Heart left ventricle (tissue), 16 donors: ENCODE measurements at places on chromosomes 6 and 20. TPM values are rescaled to one million over a fixed set of nuclear protein-coding genes. Genes with fewer than 3 reads are reported as not detected.

Gene EGFL8
- 8.1 TPM for total RNA-seq

GRCh38 chr20:4613718-4614620, 107.7 kb upstream of the PRND start:
- peak; percentile 48 for DNase-seq

- no peak for DNase-seq
Observed at GRCh38 chr6:121959501-121959900, 440.0 kb upstream of the HSF2 start.

- DNase-seq: no peak
Observed at GRCh38 chr20:52675375-52675774, 296.8 kb upstream of the TSHZ2 start.

Gene MUC22
- 0.21 TPM for total RNA-seq

GRCh38 chr6:145051661-145052060, 683.7 kb downstream of the EPM2A start:
- DNase-seq: no peak

Gene PDE10A
- total RNA-seq: 22.4 TPM

GRCh38 chr20:18436847-18437246, 30.0 kb downstream of the DZANK1 start:
- no peak for DNase-seq

- DNase-seq: no peak
Observed at GRCh38 chr6:7578931-7579330, 11.1 kb upstream of the SNRNP48 start.

Gene DOP1A
- total RNA-seq: 25.6 TPM

DNA sequence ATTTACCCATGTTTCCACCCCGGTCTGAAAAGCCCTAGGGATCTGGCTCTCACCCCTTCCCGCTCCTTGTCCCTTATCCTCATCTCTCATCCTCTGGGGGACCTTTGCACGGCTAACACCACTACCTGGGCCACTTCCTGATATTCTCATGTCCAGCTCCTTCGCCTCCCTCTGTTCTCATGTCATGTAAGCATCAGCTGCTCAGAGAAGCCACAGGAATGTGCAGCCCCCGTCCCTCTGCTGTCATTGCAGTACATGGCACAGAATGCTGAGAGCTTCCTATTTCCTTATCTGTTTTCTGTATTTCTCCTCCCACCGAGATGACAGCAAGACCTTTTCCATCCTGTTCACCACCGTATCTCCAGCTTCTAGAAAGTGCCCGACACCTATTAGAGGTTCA, 102.4 kb downstream of the MTHFD1L start:
- no peak for DNase-seq

DNA sequence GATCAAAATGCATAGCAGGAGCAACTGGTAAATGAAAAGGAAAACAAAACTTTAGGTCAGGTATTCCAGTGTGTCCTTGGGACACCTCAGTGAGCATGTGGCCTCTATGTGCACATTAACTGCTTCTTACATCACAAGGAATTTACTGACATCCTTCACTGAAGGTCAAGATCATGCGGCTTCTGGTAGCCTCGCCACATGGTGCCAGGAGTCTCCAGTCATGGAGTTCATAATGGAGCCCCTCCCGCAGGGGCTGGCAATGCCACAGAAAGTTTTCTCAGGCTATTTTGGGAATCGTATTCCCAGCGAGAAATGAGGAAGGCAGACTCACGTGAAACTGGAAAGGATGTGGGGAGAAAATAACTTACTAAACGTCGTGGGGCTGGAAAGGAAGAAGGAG, 19.7 kb upstream of the SLC22A3 start:
- DNase-seq: no peak

Gene ASIP
- 12.4 TPM for total RNA-seq

- DNase-seq: peak; percentile 47
Observed at GRCh38 chr20:58714923-58715351, 22.3 kb downstream of the NPEPL1 start.

DNA sequence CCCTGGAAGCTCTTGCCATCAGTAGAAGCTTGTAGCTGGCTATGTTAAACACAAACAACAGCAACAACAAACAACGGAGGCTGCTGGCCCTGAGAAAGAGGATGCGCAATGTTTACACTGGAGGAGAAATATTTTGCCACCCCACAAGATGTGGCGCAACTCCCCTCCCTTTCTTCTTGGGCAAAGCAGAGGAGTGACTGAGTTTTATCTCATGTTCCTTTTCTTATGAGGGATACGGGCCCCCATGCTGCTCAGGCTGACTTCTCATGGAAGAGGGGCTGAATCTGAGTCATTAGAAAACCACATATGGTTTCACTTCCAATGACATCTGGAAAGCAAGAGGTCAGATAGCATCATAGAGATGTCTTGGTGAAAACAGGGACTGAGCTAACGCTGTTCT, 75.9 kb upstream of the HDDC2 start:
- no peak for DNase-seq

GRCh38 chr6:157822245-157823000, 623 bp upstream of the SNX9 start:
- peak; percentile 69 for DNase-seq

GRCh38 chr20:5327356-5327755, 10.6 kb upstream of the PROKR2 start:
- DNase-seq: no peak

Gene UST
- 2.2 TPM for total RNA-seq

DNA sequence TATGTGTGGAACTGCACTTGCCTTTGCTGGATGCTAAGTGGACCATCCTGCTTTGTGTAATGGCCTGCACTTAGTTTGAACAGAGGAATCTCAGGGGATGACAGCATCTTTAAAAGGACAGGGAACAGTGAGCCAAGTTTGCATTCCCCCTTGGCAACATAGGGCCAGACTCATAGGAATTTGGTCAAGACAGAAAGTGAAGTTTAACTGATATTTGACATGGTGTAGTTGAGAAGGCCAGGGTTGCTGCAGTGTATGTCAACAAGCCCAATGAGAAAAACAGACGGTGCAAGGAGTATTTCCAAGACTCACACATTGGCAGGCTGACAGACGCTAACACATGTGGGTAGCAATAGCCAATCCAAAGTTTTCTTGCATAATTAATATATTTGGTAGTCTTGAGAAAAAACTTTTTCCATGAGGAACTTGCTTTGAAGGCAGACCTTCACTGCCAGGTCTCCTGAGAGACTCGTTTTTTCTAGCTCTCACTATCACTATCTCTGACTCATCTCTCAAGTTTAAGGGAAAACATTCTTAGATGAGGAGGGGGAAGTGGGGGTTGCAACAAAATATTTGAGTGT, 213.8 kb downstream of the IBTK start:
- DNase-seq: peak; percentile 81

- peak; percentile 21 for DNase-seq
Observed at GRCh38 chr20:24676353-24676977, 207.0 kb downstream of the SYNDIG1 start.

- DNase-seq: no peak
Observed at GRCh38 chr6:98931696-98932095, 16.1 kb downstream of the FBXL4 start.

Gene SSTR4
- total RNA-seq: not detected

Gene LGSN
- not detected for total RNA-seq

DNA sequence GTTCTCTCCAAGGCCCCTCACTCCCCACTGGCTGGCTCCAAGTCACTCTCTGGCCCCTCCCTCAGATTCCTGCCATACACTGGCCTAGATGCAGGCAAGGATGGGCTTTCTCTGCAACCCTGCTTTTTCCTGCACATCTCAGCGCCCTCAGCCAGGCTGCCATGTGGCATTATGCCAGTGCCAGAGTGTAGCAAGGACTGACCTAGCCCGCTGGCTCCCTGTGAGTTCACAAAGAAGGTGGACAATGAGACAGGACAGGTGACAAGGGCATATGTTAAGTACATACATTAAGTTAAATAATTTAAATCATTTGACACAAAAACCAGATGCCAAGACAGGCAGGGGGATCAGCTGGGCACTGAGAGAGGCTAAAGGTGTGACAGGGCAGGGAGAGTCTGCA, 394.6 kb downstream of the ZFAND3 start:
- DNase-seq: no peak

Gene MRAP2
- total RNA-seq: 0.12 TPM

- DNase-seq: no peak
Observed at GRCh38 chr6:84953111-84953755, 188.8 kb upstream of the TBX18 start.

DNA sequence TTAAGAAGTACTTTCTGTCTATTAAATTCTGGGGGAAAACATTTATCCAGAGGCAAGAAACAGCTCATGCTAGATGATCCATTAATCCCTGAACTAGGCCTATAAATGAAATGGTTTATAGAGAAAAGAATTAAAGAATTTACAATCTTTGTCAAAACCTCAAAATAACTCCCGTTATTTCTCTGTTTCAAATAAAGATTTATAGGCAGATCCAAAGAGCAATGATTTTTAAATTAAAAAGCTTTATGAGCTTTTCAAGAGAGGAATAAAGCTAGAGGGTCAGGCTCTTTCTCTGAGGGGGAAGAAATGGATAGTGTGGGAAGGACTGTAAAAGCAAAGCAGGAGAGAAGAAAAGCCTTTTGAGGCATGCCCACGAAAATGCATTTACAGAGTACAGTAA, 82.5 kb upstream of the OGFRL1 start:
- DNase-seq: no peak

- DNase-seq: no peak
Observed at GRCh38 chr6:31462026-31462963, 35.6 kb upstream of the MICB start.

- DNase-seq: no peak
Observed at GRCh38 chr6:54307439-54307910, 766 bp upstream of the TINAG start.

Gene GRM4
- total RNA-seq: not detected

DNA sequence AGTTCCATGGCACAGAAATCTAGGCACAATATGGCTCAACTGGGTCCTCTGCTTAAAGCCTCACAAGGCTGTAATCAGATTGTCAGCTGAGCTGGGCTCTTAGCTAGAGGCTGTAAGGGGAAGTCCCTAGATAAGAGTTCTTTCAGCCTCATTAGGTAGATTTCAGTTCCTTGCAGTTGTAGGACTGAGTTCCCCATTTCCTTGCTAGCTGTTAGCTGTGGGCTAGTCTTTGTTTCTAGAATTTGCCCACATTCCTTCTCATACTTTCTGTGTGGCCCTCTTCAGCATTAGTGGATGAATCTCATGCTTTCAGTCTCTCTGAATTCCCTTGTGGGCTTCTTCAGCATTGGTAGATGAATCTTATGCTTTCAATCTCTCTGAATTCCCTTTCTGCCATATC, 71.0 kb upstream of the MRAP2 start:
- DNase-seq: no peak

- DNase-seq: no peak
Observed at GRCh38 chr6:134888316-134888715, 61.6 kb downstream of the ALDH8A1 start.

- no peak for DNase-seq
Observed at GRCh38 chr6:36563237-36563927, 16.1 kb upstream of the STK38 start.

GRCh38 chr6:1636272-1636825, 26.6 kb downstream of the FOXC1 start:
- no peak for DNase-seq

Gene TRIM40
- not detected for total RNA-seq

GRCh38 chr6:156167016-156167624, 610.1 kb upstream of the ARID1B start:
- DNase-seq: no peak

GRCh38 chr6:51129043-51129442, 310.4 kb downstream of the TFAP2B start:
- no peak for DNase-seq

GRCh38 chr20:6123649-6124014, 802 bp upstream of the FERMT1 start:
- DNase-seq: no peak
